ENCODE measurements at places on chromosomes 4 and X.

DNA sequence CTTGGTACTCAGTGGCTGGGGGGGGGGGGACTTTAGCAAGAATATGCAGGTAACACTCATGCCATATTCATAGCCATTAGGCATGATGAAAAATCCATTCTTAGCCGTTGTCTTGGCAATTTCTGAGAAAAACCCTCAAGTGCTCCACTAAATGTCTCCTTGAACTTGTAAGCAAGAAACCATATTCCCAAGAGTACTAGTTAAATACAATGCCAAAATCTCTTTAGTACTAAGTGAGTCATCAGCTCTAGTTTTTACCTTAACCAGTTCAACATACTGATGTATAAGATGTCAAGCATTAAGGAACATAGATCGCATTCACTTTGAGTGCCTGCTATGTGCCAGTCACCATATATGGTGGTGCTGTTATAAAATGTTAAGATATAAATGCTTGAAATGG lies 27.5 kb downstream of the UBE2D3 start:
- peaks cover 4% of the 10 kb centered on the region for H3K4me1 ChIP-seq
- H3K4me3 ChIP-seq, result no peak overlapping the region
- H3K27me3 ChIP-seq, result no peaks in the 10 kb centered on the region
- peaks cover 21% of the 10 kb centered on the region for H3K36me3 ChIP-seq

- H3K36me3 ChIP-seq, result no peaks in the 10 kb centered on the region
- H3K27ac ChIP-seq, result no peak overlapping the region
- DNase-seq, result no peak
- H3K4me3 ChIP-seq, result no peak overlapping the region
Measured at GRCh38 chrX:155592981-155593380, 19.8 kb downstream of the TMLHE start.

DNA sequence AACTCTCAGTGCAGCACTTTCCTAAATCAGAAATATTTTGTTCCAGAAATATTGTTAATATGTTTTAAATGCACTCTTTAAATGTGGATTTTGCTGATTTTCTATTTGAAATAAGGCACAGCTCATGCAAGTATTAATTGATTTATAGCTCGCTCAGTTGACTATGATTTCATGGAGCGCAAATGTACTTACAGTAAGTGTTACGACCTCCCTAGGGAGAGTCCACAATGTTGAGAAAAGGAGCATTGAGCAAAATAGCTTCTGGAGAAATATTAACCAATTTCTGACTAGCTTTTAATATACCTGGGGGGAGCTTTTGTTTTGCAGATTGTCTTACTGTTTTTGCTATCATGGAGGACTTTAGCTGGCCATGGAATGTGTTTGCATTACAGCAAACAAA lies 1687.5 kb downstream of the STIM2 start:
- H3K4me1 ChIP-seq, result no peaks in the 10 kb centered on the region
- H3K36me3 ChIP-seq, result no peaks in the 10 kb centered on the region
- DNase-seq, result no peak
- H3K4me3 ChIP-seq, result no peak overlapping the region
- H3K27ac ChIP-seq, result no peak overlapping the region

- no peaks in the 10 kb centered on the region for H3K4me1 ChIP-seq
- H3K36me3 ChIP-seq, result no peaks in the 10 kb centered on the region
- no peak overlapping the region for H3K27ac ChIP-seq
- no peak overlapping the region for H3K4me3 ChIP-seq
Measured at GRCh38 chr4:1502976-1503375, 96.7 kb upstream of the NKX1-1 start.
